ENCODE measurements at places on chromosomes 3 and 15.

DNA sequence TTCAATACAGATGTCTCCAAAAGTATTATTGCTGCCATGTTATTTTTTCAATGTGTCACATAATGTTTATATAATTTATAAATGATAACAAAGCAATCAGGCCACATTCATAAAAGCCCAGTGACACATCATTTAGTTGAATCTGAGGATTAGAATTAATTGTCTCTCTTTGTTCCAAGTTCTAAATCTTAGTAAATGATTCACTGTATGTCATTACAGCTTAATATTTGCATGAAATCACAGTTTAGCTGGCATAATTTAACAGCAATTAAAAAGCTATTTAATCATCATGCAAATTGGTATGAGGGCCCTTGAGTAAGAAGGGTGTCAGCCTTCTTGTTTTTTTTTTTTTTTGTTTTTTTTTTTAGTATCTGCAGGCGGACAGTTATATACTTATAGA, 427.0 kb downstream of the EPHA6 start:
- no peak for DNase-seq

- no peak for DNase-seq
Observed at GRCh38 chr3:10188804-10189556, 24.3 kb downstream of the IRAK2 start.

- no peak for DNase-seq
Observed at GRCh38 chr3:126851934-126852333, 131.0 kb upstream of the PLXNA1 start.

DNA sequence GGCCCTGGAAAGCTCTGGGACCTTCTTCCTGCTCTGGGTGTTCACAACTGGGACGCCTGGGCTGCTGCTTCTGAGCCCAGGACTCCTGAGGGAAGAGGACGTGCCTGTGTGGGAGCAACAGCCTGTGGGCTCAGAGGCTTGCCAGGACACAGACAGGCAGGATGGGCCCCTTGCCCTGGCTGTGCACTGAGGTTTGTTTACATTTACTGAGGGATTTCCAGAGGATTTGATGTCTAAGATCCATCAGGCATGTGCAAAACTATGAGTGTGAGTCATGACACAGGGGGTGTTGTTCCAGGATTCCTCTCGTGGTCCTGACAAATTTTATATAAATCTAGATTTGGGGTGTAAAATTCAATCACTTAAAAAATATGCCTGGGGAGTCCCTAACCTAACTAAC, 10.6 kb downstream of the CCR9 start:
- no peak for DNase-seq

DNA sequence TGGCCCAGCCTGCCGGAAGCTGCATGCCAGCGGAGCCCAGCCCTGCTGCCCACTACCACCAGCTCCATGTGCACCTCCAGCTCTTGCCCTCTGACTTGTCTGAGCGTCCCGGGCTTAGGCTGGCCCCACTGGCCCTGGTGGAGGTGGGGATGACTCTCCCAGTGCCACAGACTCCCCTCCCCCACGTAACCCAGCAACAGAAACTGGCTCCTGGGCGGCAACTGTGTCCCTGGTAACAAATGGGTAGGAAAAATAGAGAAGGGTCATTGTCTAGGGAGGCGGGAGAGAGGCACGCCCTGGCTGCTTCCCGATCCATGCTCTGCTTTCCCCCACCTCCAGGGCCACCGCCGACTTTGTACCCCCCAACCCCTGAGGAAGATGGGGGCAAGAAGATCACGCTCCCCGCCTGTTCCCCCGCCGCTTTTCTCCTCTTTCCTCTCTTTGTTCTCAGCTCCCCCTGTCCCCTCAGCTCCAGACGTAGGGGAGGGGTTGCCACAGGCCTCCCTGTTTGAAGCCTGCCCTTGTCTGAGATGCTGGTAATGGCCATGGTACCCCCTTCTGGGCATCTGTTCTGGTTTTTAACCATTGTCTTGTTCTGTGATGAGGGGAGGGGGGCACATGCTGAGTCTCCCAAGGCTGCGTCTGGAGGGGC, 10.8 kb upstream of the SEMA3B start:
- no peak for DNase-seq

- DNase-seq = no peak
Observed at GRCh38 chr3:55605443-55606236, 118.5 kb upstream of the WNT5A start.

GRCh38 chr3:56131974-56132590, 336.2 kb downstream of the ERC2 start:
- no peak for DNase-seq

DNA sequence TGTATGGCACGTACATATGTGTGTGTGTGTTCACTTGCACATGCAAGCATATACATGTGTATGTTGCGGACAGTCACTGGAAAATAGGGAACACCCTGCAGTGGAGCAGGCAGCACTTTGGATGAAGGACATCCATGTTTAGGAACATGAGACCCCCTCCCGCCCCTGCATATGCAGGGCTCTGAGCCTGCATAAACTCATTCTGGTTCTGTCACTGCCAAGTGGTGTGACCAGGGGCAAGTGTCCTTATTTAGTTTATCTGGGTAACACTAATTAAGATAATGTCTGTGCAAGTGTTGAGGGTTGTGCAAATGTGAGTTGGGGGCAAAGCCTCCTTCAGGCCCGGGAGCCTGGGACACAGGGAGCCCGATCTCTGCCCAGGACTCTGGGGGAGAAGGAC, 105.7 kb downstream of the CORO2B start:
- DNase-seq = no peak

DNA sequence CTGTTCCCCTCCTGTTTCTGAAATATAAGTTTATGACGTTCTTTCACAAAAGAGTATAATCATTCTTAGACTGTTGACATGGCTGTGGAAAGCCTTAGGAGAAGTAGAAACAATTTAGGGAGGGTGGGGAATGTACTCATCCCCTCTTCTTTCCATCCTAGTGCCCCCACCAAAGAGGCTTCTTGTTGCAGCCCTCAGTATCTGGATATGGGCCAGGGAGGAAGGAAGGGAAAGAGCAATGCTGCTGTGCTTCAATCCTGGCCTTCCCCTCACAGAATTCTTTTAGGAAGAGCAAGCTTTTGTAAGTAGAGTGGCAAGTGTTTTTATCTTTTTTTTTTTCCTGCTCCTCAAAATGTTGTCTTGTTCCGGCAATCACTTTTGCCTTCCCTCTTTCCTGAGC, 1.7 kb downstream of the INAFM2 start:
- DNase-seq = no peak

DNA sequence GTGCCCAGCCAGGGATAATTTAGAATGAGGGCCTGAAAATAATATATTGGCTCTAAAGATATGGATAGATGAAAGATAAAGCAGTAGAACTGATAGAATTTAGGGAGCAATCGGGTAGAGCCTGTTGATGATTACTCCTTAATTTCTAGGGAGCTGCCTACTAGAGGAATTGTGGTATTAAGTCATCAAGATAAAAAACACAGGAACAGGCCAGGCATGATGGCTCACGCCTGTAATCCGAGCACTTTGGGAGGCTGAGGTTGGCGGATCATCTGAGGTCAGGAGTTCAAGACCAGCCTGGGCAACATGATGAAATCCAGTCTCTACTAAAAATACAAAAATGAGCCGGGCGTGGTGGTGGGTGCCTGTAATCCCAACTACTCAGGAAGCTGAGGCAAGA, 130.4 kb downstream of the PCCB start:
- no peak for DNase-seq

DNA sequence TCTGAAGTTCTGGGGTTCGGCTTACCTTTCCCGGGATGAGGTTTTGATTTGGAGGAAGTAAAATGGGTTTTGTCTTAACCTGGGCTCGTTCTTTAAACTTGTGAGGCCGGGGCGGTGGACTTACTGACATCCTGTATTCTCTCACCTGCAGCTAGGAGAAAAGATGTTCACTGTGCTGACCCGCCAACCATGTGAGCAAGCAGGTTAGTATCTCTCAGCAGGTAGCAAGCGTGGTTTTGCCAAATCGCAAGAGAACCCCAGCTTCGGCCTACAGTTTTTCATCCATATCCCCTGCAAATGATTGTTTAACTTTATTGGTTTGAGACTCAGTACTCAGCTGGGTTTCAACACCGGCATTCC, 891 bp downstream of the ENTPD3 start:
- no peak for DNase-seq

- DNase-seq = no peak
Observed at GRCh38 chr15:100247228-100248225, 94.2 kb downstream of the ADAMTS17 start.

DNA sequence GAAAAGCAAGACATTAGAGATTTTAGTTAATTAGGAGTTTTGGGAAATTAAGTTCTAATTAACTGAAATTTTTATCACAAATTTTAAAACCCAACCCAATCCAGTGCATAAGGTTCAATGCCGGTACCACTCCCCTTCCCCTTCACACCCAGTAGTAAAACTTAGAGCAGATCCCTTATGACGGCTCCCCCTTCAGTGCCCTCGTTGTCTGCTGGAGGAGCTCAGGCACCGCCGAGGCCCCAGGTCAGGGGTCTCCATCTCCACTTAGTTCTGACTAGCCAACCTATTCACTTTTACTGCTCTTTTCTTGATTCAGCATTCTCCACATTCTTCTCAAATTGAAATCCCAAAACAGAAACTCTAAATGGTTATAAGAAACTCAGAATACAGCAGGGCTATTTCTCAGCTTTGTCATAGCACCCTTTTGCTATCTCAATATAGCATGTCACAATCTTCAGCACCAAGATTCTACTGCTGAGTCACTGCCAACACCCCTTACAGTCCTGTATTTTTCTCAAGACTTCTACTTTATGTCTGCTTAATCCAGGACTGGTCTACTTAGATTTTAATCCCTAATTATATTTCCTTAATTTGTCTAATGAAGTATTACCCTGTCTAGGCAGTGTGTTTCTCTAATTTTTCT, 39.8 kb downstream of the TUBGCP4 start:
- no peak for DNase-seq

- DNase-seq = no peak
Observed at GRCh38 chr3:69433969-69434325, 48.1 kb upstream of the FRMD4B start.

DNA sequence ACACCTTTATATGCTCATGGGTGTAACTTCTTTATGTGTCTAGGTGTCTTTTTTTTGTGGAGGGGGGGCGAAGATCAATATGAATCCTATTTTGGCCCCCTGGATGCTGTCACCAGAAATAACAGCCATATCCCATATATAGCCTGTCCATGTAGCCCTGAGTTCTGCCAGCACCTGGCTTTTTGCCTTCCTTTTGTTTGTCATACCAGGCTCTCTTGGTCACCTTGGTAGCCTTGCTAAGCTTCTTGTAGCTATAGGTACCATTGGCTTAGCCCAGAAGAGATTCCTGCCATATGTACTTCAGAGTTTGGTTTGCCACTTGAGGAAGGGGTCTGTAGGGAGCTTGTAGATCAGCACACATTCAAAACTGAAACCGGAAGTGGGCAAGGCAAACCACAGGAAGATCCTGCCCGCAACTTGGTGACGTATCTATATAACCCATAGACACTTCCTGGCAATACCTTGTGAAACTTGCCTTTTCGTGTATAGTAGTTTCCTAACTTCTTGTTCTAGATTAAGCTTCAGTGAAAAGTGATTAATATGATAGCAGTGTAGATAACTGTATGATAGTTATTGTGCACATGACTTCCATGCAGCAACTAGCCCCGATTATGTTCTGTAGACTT, 11.9 kb downstream of the RASA2 start:
- DNase-seq = no peak

DNA sequence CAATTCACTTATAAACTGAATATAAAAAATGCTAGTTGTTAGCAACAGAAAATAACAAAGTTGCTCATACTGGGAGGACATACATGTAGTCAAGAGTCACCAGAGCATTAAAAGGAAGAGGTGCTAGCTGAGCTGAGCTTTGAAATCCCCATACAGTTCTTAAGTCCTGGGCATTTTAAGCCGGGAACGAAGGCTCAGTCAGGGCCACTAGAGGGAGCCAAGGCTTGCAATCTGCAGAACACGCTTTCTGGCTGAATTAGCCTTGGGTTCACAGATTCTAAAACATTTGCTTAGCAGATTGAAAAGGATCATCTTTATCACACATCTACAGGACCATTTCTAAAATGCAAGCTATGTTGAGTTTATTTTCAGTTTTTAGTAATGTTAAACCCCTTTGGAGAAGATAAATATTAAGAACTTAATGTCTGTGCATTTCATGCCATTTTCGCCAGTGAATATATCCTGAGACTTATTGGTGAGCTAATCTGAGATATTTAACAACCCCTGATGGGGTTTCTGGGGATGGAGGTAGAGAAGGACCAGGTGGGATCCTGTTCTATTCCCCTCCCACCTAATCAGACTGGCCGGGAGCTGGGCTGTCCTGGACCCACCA, 26.3 kb upstream of the MNS1 start:
- peak; percentile 79 for DNase-seq

DNA sequence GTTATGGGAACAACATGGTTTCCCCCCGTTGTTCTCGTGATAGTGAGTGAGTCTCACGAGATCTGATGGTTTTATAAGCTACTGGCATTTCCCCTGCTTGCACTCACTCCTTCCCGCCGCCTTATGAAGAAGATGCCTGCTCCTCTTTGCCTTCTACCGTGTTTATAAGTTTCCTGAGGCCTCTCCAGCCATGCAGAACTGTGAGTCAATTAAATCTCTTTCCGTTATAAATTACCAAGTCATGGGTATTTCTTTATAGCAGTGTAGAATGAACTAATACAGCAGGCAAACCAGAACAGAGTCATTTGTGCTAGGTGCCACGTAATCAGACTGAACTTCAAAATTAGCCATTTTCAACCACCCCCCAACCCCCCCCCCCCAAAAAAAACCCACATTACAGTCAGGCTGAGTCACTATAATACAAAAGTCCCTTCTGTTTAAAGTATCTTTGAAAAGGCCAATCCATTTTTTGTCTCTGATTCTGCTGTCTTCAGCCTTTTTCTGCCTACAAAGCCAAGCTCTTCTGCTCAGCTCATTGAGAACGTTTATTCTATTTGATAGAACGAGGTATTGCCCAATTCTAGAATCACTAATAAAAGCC, 4.1 kb downstream of the OR4F6 start:
- no peak for DNase-seq

- no peak for DNase-seq
Observed at GRCh38 chr15:63939531-63940130, 105.9 kb upstream of the HERC1 start.
